AG10803 (cell line): ENCODE measurements at places on chromosomes 12 and 14.

DNA sequence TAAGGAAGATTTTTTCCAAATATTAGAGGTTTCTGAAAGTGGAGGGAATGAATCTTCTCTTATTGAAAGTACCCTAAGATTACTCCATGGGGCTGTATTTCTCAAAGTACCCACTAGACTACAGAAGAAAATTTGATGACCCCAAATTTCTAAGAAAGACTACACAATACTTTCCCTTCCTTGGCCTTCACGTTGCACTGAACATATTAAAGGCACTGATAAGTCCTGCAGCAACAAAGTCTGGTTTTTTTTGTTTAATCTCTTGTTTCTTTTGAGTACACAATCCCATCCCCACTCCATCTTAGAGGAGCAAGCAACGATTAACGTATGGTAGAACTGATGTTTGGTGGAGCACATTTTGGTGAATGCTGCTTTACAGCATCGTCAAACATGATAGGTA, 70.1 kb downstream of the SRRM4 start:
- no peak for DNase-seq

- DNase-seq, result no peak
Observed at GRCh38 chr14:75023108-75023507, 20.4 kb downstream of the EIF2B2 start.

GRCh38 chr12:114311974-114312373, 94.0 kb downstream of the TBX5 start:
- peak; percentile 80 for DNase-seq

- DNase-seq, result peak; percentile 63
Observed at GRCh38 chr12:122356192-122356635, 66.3 kb downstream of the CLIP1 start.

- DNase-seq, result peak; percentile 92
Observed at GRCh38 chr12:92075425-92075914, 70.2 kb downstream of the BTG1 start.

GRCh38 chr12:9349888-9350885, 142.0 kb upstream of the PZP start:
- no peak for DNase-seq

DNA sequence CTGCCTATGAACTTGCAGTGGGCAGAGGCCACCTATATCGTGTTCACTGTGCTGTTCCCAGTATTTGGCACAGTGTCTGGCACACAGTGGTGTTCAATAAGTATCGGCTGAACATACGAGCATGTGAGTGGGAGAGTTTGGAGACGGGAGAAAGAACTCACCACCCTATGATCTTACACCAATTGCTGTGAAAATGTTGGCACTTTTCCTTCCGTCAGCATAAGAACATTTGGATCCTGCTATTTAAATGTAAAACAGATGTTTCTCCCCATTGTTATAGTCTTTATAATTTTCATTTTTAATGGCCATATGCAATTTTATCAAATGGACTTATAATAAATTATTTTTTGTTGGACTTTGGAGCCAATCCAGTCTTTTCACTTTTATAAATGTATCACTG, 144.4 kb downstream of the EFCAB11 start:
- peak; percentile 76 for DNase-seq

DNA sequence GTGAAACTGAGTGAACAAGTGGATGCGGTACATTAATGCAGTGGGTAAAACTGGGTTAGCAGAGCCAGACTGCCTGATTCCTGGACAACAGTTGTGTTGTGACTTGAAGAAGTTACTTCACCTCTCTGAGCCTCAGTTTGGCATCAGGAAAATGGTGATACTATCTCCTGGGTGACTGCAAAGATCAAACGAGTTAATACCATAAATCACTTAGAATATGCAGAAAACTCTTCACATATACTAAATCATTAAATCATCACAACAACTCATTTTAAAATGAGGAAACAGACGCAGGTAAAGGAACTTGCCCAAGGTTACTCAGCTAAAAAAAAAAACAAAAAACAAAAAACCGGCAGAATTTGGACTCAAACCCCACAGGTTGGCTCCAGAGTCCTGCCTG, 811 bp downstream of the MTERF2 start:
- no peak for DNase-seq

DNA sequence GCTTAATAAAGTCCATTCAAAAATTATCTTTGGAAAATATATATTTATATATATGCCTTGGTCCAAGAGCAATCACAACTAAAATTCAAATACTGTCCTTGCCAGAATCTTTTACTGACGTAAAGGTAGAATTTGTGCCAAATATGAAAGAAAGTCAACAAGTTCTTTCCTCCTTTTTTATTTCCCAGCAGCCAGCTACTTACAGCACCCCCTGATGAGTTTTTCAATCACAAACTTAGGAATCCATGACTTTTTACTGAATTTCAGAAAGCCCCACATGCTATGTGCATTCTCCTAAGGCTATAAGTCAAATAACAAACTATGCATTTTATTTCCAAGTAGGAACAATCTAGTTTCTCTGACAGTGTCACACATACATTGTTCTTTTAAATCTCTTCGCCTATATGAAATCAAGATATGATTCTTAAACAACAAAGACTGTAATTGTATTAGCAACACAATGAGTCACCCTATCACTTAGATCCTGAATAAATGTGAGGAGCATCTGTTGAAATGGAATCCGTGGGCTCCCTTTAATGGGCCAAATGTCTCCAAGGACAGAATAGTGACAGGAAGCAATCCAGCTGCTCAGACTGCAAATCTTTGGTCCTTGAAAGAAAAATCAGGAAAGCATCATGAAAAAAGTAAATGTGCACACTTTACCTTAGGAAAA, 271.4 kb downstream of the DUSP6 start:
- no peak for DNase-seq

GRCh38 chr14:55747186-55747585, 167.2 kb downstream of the KTN1 start:
- DNase-seq, result no peak

GRCh38 chr12:85182699-85183098, 97.3 kb upstream of the ALX1 start:
- no peak for DNase-seq

DNA sequence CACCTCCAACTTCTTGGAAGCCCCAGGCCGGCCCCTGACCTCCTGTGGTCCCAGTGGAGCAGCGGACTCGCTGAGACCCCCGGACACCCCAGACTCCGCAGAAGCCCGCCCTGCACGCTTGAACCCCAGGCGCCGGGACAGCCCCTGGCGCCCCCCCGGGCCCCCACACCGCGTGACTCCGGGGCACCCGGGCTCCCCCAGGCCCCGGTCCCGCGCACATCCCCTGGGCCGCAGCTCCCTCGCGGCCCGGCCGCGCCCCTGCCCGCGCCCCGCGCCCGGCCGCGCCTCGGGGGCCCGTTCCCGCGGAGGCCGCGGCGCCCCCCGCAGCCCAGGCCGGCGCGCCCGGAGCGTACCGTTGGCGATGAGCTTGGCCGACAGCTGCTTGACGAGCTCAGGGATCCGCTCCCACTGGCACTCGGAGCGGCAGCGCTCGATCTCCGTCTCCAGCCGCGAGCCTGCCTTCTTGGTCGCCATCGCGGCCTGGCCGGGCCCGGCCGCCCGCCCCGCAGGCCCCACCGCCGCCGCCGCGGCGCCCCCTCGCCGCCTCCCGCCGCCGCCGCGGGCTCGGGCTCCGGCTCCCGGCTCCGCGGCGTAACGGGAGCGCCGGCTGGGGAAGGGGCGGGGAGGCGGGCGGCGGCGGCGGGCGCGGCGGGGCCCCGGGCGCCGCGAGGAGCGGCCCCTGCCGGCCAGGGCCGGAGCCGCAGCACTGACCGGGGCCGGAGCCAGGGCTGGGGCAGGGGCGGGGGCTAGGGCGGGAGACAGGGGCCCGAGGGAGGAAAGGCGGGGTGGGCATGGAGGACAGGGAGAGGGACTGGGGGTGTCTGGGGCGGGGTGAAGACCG, at the start of gene TTC7B:
TSS of gene TTC7B (minus strand) at position 609 of the 841 bp plus-strand sequence. CDS start at position 474, 135 bp downstream.
- DNase-seq, result peak; percentile 25

GRCh38 chr12:43069768-43070221, 480.2 kb upstream of the PRICKLE1 start:
- no peak for DNase-seq

DNA sequence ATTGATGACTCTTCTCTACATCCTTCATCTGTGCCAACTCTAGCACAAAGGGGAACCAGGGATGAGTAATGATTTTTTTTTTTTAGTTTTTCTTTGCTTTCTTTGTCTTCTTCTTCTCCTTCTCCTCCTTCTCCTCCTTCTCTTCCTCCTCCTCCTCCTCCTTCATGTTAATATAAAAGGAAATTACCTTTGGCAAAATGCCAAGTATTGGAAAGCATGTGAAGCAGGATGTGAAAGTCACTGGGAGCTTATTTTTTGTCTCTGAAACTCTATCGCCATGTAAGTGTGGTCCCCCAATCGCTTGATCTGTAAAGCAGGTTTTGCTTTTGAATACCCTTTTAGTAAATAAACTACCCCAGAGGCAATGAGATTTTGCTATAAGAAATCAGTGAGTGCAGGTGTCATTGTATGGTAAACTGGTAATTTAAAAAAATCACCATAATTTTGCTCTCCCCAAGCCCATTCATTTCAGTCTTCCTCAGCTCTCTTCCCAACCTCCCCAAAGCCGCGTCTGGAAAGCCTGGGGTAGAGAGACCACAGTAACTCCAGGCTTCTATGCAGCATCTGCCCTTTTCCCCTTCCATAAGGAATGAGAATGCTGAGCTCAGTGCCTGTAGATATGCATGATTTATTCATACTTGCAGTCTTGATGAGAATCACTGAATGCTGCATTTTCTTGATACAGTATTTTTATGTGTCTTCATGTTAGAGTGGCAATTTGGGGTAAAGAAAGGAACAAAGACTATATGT, 388.7 kb downstream of the TMEM117 start:
- DNase-seq, result no peak

DNA sequence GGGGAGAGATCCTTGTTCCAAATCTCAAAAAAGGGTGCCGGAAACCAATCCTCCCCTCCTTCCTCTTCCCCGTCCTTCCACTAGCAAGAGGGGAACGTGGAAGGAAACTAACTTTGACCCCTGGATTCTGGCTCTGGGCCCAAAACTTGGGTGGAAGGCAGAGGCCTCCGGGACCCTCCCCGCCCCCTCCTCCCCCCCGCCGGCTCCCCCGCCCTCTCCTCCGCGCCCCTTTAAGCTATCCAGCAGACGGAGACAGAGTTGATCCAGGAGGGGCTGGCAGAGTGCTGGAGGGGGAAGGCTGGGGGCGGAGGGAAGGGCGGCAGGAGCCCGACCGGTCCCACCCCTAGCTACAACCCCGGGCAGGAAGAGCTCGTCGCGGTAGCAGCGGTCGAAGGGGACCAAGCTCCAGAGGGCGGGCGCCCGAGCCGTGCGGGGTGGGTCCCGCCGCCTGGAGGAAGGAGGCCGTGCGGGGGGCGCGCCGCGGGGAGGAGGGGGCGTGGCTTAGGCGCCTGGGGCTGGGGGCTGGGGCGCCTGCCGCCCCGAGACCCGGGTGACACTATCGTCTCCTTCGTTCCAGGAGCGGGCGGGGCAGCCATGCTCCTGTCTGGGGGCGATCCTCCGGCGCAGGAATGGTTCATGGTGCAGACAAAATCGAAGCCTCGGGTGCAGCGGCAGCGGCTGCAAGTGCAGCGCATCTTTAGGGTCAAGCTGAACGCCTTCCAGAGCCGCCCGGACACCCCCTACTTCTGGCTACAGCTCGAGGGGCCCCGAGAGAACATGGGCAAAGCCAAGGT, at the start of gene NYNRIN:
TSS of gene NYNRIN (plus strand) at position 351 of the 794 bp plus-strand sequence. CDS start at position 595, 244 bp downstream.
- DNase-seq, result no peak

DNA sequence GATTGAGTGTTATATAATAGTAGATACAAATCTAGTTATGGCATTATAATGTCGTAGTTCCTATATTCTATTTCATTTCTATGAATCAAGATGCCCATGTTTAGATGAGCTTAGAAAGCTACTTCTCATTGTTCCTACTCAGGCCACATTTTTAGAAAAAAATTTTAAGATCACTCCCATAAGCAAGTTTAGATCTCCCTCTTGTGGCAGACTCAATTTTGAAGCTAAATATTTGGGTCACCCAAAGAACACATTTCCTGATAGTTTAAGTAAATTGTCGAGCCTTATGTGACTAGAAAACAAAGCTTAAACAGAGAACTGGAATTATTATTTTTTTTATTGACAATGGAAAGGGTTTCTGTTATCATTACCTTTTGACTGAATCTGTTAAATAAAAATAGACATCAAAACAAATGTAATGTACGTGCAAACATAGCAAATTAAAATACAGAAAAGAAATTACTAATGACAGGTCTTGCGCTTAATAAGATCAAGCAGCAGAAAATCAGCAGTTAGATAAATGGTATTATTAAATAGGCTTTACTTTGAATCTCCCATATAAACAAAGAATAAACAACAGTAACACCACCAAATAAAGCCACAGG, 180.2 kb downstream of the ACSS3 start:
- peak; percentile 64 for DNase-seq

- DNase-seq, result no peak
Observed at GRCh38 chr12:113764661-113765060, 201.5 kb downstream of the RBM19 start.

- peak; percentile 57 for DNase-seq
Observed at GRCh38 chr12:91361864-91362263, 179.2 kb upstream of the DCN start.

DNA sequence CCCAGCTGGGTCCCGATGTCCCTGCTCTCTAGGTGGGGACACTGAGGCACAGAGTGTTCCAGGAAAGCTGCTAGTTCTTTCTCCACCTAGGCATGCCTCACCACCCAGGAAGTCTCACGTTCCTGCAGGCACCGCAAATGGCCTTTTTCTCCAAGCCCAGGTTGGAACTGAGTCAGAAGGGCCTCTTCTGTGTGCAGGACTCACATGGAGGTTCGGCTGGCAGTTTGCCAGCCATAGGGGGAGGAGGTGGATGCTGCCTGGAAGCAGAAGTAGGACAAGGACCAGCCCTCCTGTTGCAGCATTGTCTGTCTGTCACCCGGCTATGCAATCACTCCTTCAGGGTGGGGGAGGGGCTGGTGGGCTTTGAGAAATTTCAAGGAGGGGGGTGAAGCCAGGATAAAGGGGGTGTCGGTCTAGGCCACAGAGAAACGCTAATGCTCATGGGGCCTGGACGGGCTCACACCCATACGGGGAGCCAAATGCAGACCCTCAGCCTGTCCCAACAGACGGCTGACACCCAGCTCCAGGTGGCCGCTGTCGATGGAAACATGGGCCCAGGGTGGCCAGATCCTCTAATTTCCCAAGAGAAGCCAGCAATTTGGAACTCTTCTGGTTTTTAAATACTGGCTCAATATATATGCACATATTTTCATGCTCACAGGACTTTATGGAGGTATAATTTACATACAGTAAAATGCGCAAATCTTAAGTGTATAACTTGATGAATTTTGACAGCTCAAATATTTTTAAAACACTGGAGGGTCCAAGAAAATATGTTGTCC, 120.5 kb downstream of the PHETA1 start:
- no peak for DNase-seq

DNA sequence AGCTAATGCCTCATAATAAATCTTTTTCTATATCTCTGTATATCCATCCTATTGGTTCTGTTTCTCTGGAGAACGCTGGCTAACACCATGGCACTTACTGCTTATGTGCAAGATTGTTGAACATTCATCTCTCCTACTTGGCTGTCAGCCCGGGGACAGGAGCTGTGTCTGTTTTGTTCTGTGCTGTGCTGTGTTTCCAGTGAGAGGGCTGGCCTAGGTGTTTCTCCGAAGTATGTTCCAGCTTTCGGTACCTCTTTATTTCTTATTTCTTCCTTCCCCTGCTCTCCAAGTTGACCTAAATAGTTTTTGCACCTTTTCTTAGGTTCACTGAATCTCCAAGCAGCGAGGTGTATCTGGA, 18.8 kb upstream of the NR4A1 start:
- peak; percentile 69 for DNase-seq
